ENCODE measurements at places on chromosomes 7 and 10. TPM values are rescaled to one million over a fixed set of nuclear protein-coding genes. Genes with fewer than 3 reads are reported as not detected.

DNA sequence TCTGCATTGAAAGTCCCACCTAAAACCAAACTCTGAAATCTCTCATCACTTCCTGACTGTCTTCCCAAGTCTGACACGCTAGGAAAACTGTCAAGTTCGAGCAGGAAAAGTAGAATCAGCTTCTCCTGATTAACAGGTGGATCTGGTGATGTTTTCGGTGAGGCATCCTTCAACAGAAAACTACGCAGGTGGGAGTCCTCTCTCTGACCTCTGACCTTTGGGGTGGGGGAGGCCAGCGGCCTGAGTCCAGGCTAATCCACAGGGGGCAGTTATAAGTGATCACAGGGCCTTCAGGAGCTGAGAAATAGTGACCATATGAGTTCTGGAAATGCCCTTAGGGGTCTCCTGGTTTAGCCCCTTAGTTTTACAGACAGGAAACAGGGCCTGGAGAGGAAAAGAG is 13.4 kb upstream of the NPFFR1 start:
- no peak for DNase-seq

- DNase-seq = no peak
These were observed 320.1 kb upstream of the NFE2L3 start for GRCh38 chr7:25831831-25832411.

DNA sequence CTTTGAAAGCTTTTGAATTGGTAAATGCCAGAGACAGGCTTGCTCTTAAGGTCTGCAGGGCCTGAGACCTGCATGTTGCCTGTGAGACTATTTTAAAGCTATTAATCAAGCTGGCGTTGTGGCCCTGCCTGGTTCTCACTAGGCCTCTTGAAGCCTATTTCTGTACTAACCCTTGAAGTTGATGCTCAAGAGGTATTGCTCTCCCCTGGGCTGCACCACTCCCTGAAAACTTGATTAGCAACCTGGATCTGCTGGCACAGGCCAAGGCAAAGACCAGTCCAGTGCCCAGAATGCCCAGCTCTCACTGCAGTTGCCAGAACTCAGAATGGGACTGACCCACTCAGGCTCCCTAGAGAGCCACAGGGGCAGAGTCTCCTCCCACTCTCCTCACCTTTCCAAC is 220.0 kb upstream of the MEOX2 start:
- DNase-seq = no peak

GRCh38 chr7:2276107-2276506 is 34.1 kb downstream of the NUDT1 start:
- no peak for DNase-seq

DNA sequence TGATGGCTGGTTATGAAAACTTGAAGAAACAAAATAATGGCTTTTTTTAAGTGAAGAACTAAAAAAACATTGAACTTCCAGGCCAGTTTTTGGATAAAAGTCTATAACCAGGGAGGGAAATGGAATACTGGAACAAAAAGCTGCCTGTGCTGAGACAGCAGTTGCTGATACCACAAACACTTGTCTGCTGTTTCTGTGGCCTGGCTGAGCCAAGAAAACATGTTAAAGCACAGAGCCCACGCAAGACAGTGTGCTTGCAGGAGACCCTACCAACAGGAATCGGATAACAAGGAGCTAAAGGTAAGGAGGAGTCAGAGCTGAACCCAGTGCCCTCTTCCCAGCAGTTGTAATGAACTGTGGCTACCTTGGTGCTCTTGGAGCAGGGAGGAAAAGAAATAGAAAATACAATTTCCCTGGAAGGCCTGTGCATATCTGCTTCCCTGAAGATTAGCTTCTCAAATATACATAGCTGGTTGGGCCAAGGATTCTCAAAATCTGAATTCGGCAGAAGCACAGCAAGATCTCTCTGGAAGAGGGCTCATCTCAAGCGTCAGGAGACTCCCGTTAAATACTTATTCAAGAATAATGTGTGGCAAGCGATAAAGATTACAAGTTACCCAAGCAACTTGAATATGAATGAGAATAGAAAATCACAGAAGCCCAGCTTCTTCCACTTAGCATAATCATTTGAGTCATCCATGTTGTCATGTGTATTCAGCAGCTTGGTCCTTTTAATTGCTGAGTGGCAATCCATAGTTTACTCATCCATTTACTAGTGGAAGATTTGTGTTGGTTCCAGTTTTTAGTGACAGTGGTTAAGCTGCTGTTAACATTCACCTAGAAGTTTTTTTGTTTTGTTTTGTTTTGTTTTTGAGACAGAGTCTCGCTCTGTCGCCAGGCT is 87.6 kb downstream of the NOD1 start:
- no peak for DNase-seq

DNA sequence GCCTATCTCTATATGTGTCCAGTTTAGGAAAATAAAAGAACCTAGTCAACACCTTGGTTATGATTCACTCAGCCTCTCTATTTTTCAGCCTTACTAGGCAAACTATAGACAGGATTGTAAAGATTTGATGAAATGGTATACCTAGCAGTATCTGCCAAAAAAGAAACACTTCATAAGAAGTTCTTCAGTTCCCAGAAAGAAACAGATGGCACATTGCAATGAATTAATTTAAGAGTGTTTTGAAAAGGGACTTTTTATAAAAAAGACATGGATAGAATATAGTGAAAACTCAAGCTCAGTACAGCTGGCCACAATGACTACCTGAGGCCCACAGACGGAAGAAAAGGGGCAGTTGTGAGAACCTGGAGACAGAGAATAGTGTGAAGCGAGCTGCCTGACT is 40.6 kb upstream of the RTKN2 start:
- DNase-seq = no peak

- no peak for DNase-seq
These were observed 97.7 kb downstream of the TAF3 start for GRCh38 chr10:7915923-7916536.

GRCh38 chr7:111867348-111867931 is 305.1 kb upstream of the IMMP2L start:
- DNase-seq = no peak

GRCh38 chr7:115941703-115942268 is 88.8 kb downstream of the TFEC start:
- DNase-seq = no peak

DNA sequence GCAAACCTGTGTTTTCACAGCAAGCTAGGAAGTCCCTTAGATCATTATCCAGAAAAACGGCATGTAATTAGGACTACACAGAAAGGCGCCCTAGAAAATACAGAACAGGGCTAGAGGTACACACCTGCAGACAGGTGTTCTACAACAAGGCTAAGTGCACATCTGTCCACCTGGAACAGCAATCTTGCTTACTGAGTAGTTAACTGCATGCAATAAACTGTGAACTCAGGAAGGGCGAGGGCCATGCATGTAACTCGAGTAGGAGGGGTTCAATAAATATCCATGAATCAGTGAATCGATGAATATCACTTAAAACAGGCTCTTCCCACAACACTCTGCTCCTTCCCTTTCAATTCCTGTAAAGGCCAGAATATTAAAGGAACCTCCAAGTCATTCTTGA is 22.0 kb downstream of the FAM171A1 start:
- DNase-seq = no peak

The AIFM2 gene
- 3.9 TPM for total RNA-seq

The FAM180A gene
- total RNA-seq = not detected

The SPDYE9 gene
- total RNA-seq = not detected

The CALHM3 gene
- total RNA-seq = not detected

The CFTR gene
- total RNA-seq = not detected
